ENCODE measurements at places on chromosomes 7 and 10.

DNA sequence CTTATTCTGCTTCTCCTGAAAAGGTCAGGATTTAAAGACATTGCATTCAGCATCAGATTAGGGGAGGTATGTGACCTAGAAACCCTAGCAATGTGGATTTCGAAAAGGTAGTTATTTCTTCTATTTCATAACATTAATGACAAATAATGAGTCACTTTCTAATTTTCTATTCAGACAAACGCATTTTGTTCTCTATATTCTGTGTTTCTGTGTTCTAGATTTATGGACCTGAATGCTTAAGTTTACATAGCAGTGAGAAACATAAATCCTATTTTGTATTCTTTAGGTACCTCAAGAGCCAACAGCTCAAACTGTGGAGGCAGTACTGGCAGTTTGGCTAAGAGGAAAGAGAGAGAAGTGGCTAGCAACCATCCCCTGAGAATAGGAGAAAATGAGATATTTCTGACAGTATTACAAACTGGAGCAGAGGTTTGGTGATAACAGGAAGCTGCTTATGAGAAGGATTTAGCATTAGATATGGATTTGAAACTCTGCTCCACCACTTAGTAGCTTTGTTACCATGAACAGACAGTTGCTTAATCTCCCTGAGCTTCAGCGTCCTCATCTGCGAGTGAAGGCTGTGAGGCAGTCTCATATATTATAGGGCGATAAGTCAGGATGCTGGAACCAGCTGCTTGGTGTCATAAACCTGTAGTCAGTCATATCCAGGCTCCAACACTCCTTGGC, 28.2 kb downstream of the CDK14 start:
- DNase-seq = no peak

DNA sequence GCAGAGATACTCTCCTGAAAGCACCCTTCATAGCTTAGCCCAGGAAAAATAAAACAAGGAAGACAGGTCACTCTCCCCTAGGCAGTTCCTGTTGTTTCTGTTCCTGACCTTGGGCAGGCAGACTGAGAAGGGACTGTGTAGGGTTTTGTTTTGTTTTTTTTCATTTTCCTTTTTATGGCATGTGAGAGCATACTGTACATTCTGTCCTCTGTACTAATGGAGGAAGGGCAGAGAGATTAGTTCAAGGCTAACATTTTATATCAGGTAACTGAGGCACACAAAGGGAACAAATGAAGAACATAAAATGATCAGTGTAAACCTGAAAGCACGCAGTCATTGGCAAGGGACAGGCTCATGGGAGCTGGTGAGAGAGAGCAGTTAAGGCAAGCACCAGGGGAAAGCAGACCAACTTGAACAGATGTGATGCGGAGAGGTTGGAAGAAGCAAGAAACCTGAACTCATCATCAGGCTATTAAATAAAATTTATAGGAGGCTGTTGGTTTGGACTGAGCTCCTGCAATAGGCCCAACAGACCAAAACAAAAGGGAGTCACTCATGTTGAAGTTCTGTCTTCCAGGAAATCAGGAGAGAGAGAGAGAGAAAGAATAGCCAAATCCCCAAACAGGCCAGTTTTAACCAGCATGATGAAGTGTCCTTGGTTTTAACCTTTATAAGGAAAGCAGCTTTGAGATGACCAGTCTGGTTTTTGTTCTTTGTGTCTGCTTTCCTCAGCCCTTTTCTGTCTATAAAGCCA, 34.1 kb upstream of the PDCD4 start:
- no peak for DNase-seq

- DNase-seq = no peak
Measured at GRCh38 chr10:103690281-103690680, 165.1 kb downstream of the SH3PXD2A start.

GRCh38 chr10:61272781-61273180, 180.4 kb downstream of the TMEM26 start:
- no peak for DNase-seq

GRCh38 chr10:18397906-18398305, 253.5 kb downstream of the NSUN6 start:
- no peak for DNase-seq

Data from CD4-positive, alpha-beta T cell treated with Interleukin-12 subunit alpha and Interleukin-12 subunit beta, for 1 hour (primary cell).